ENCODE measurements at places on chromosomes 7 and 10. TPM values are rescaled to one million over a fixed set of nuclear protein-coding genes. Genes with fewer than 3 reads are reported as not detected.

- no peak for DNase-seq
These were observed 572.4 kb downstream of the ATRNL1 start for GRCh38 chr10:115665549-115665948.

DNA sequence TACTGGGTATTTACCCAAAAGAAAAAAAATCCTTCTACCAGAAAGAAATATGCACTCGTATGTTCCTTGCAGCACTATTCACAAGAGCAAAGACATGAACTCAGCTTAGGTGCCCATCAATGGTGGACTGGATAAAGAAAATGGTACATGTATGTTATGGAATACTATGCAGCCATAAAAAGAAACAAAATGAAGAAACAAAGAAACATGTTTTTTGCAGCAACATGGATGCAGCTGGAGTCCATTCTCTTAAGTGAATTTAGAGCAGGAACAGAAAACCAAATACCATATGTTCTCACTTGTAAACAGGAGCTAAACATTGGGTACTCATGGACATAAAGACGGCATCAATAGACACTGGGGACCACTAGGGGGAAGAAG, 5.5 kb upstream of the GNB2 start:
- no peak for DNase-seq

- DNase-seq = no peak
These were observed 55.7 kb downstream of the ST7 start for GRCh38 chr7:117008886-117009531.

- DNase-seq = no peak
These were observed 28.6 kb upstream of the SLC16A12 start for GRCh38 chr10:89563861-89564478.

- no peak for DNase-seq
These were observed 82.6 kb downstream of the CPEB3 start for GRCh38 chr10:92208157-92208720.

- no peak for DNase-seq
These were observed 41.6 kb upstream of the MET start for GRCh38 chr7:116630357-116630756.

GRCh38 chr7:70303780-70304179, 705.5 kb downstream of the AUTS2 start:
- DNase-seq = no peak

DNA sequence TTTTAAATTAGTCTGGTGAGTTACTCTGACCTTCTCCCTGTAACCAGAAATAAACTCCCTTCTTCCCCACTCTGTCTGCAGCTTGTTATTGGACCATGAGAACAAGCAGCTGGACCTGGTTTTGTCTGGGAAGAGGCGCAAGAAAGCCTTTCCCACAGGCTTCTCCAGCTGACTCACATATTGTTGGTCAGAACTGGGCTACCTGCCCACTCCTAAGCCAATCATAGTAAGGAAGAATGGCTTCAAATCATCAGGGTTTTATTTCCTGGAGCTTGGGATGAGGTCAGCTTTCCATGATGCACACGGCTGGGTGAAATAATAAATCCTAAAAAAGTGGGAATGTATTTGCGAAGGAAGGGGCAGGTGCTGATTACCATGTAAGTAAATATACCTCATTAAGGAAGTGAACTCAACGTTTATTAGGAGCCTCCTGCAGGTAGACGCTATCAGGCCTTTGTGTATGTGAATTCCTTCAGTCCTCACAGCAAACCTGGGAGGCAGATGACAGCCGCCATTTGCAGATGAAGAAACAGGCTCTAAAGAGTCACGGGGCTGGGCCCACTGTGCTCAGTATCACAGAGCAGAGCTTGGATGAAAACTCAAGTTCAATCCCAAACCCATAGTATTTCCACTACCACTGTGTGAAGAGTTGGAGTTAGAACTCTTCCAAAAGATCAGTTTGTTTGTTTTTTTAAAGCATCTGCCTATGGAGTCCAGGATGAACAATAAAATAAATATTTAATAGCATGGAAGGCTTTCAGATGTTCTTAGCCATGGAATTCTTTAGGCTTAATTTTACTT, 32.8 kb downstream of the IL15RA start:
- peak; percentile 92 for DNase-seq

DNA sequence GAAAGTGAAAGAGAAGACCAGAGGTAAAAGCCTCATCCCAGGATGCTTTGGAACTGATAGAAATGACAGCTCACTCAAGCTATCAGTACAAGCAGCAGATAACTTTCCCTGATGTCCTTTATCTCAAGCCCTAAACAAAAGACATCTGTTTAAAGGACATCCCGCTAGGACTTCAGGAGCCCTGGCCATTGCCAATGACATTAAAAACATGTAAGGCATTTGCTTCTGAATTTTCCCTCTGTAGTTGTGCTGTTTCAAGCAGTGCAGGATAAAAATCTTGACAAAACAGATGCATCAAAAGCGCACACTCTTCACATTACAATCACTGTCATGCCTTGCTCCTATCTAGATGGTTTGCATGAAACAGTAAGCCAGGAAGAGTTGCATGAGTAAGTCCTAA, 159.8 kb downstream of the AOAH start:
- no peak for DNase-seq

GRCh38 chr7:120960714-120961113, 10.1 kb downstream of the ING3 start:
- no peak for DNase-seq

- DNase-seq = peak; percentile 87
These were observed 67.0 kb downstream of the MDFIC start for GRCh38 chr7:114988755-114989375.

The RELN gene
- 3.6 TPM for total RNA-seq

The A1CF gene
- total RNA-seq = not detected

The LIMK1 gene
- total RNA-seq = 18.9 TPM
